ENCODE measurements at places on chromosomes 4 and X.

- no peak for DNase-seq
These were observed 13.8 kb downstream of the CLDN34 start for GRCh38 chrX:9980927-9981326.

- no peak for DNase-seq
These were observed 222.0 kb downstream of the PPP3CA start for GRCh38 chr4:101125045-101125942.

- DNase-seq = peak; percentile 8
These were observed 312.2 kb upstream of the DIAPH2 start for GRCh38 chrX:96372313-96373046.

- no peak for DNase-seq
These were observed 14.6 kb downstream of the SYN1 start for GRCh38 chrX:47605024-47605423.

GRCh38 chr4:148986951-148987350 lies 544.7 kb upstream of the NR3C2 start:
- DNase-seq = no peak

GRCh38 chr4:38857354-38858096 lies 908 bp upstream of the TLR6 start:
- no peak for DNase-seq

- DNase-seq = no peak
These were observed 41.1 kb downstream of the REELD1 start for GRCh38 chr4:146255463-146255862.

DNA sequence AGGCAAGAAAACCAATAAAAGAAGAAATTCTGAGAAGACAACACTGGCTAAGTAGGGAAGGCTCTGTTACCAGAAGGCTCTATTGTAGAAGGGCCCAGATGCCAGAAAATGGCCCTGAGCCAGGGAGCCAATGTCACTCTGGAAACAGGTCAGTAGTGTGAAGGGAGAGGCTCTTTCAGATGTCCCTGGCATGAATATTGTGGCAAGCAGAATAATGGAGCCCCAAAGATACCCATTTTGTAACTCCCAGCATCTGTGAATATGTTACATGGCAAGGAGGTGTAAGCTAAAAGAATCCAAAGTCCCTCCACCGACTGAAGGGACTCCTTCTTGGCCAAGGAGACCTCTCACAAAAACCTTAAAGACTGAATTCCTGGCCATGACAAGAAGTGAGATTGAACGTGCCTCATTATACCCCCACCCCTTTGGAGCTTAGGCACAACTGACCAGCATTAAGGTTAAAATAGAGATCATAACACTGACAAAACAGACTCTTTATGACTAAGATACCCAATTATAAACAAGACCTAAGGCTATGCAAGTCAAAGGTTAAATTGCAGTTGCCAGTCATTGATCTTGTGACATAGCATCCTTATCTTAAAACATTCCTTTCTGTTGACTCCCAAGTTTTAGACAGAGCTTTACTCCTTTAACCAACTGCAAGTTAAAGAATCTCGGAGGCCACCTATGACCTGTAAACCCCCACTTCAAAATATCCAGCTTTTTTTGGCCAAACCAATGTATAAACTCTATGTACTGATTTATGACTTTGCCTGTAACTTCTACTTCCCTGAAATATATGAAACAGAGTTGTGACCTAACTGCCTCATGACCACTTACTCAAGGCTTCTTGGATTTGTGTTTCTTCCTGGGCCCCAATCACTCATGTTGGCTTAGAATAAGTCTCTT lies 42.2 kb upstream of the SMIM10 start:
- DNase-seq = no peak
